ENCODE measurements at places on chromosomes 4 and X. TPM values are rescaled to one million over a fixed set of nuclear protein-coding genes. Genes with fewer than 3 reads are reported as not detected.

The BGN gene
- total RNA-seq: 73.8 TPM

The SOWAHB gene
- total RNA-seq: 6.6 TPM

The OTUD6A gene
- not detected for total RNA-seq

The STPG2 gene
- 3.0 TPM for total RNA-seq

The ETFDH gene
- 36.8 TPM for total RNA-seq

The PLP1 gene
- 5,035 TPM for total RNA-seq

The VCX gene
- 0.91 TPM for total RNA-seq

The CT55 gene
- not detected for total RNA-seq

The DDIT4L gene
- 2.8 TPM for total RNA-seq

The TMPRSS11F gene
- total RNA-seq: not detected

The USP26 gene
- total RNA-seq: not detected

The MAGED4B gene
- 75.3 TPM for total RNA-seq

The CDS1 gene
- 16.5 TPM for total RNA-seq

The PPP4R3C gene
- not detected for total RNA-seq

All from dorsolateral prefrontal cortex (tissue), 122 donors.